ENCODE measurements at places on chromosomes 4 and X.

GRCh38 chrX:151174581-151175282 lies 1.7 kb upstream of the GPR50 start:
- no peak for DNase-seq

DNA sequence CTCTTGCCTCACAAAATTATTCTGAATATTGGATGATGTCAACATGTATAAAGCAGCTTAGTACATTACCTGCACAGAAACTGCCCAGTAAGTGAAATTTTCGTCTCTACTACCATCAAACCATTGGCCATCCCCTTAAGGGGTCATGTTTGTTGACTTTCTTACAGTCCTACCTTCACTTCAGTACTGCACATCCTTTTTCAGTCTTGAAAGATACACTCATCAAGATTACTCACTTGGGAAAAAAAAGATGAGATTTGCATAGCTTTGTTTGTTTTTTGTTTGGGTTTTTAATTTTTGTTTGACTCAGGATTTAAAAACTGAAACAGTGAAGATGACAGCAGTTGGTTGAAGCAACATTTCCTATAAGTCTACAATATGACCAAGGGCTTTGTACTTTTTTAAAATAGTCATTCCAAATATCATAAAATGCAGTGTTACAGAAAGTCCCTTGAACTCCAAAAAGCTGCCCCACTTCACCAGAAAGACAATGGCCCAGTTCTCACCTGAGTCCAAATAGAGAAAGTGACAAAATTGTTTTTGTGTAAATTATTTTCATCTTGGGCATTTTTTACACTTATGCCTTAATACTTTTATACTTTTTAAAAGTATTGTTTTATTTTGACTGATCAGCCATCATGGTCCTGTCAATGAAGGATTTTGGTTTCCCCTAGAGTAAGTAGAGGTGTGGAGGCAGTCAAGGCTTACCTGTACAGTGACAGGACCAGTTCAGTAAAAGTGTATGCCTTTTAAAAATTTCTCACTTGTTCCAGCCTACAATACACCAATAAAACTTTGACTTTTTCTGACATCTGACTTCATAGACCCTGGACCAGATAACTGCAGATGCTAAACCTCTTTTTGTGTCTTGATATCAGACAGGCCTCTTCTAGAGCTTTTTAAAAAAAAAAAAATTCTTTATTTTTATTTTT lies 59.7 kb upstream of the EDA2R start:
- no peak for DNase-seq

DNA sequence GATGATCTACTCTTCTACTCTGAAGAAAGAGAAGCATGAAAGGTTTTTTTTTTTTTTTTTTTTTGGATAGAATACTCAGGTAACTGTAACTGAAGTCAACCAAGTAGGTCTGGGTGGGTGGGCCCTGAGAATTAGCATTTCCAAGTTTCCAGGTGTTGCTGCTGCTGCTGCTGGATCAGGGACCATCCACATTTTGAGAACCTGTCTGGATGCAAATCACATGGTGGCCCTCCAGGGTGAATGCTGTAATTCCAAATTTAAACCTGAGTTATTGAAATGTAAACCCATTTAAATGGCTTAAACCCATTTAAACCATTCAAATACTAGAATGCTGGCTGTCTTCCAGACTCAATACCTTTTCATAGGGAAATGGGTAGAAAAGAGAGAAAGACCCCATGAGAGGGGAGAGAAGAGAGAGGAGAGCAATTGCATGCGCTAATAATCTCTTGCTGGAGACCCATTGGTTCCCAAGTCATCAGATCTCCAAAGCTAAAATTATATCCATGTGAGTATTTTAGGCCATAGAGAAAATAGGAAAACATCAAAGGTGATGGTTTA lies 17.6 kb downstream of the SUPT20HL1 start:
- no peak for DNase-seq

GRCh38 chr4:81023484-81023883 lies 7.0 kb upstream of the BMP3 start:
- DNase-seq, result no peak

DNA sequence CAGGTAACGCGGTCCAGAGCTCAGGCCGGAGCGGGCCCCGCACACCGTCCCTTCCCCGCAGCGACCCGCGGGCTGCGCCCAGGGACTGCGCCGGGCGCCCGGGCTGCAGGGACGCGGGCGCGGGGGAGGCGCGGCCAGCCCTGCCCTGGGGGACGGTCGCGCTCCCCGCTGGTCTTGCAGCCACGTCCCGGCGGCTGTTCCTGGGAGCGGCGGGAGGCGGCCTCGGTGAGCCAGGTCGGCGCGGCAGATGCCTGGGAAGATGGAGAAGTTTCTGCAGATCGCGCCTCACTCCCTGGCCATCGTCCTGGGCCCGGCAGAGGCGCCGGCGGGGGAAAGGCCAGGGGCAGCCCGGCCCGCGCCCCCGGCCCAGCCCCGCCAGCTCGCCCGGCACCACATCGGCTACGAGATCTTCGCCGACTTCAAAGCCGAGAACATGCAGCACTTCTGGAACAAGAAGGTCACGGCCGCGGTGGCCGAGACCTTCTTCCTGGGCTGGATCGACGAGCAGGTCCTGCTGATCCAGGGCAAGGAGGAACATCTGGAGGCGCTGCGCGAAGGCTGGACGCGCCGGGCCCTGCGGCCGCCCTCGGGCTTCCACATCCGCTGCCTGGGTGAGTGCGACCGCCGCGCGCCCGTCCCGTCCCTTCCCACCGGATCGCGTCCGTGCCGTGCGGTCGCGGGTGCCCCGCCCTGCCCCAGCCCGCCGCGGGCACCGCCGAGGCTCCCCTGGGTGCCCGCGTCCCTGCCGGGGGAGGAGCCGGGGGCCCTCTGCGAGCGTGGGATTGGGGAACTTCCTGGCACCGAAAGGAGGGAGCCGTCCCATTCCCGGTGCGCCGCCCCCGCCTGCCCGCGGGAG lies 107.4 kb upstream of the STOX2 start:
- DNase-seq, result no peak

DNA sequence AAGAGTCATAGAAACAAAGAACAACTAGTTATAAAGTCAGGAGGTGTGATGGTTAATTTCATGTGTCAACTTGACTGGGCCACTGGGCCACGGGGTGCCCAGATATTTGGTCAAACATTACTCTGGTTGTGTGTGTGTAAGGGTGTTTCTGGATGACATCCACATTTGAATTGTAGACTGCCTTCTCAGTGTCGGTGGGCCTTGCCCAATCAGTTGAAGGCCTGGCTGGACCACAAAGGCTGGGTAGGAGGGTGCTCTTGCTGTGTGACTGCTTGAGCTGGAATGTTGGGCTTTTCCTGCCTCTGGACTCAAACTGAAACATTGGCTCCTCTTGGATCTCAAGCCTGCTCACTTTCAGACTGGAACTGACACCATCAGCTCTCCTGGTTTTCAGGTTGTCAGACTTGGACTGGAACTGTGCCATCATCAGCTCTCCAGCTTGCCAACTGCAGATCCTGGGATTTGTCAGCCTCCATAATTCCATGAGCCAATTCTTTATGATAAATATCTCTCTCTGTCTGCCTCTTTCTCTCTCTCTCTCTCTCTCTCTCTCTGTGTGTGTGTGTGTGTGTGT lies 41.4 kb downstream of the CLDN34 start:
- DNase-seq, result no peak

DNA sequence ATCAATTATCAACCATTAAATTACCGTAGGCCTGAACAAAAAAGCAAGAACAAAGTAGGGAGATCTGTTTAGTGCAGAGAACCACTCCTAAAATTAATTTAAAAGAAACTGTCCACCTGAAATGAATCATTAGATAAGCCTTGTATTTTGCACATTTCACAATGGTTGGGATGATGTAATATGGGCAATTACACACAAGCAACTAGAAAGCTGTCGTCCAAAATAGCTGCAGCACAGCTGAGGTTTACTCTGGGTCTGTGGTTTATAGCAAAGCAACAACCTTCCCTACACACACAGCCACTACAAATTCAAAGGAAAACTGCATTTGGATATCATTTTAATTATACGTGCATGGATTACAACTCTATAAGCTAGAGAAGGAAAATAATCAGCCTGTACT lies 28.5 kb downstream of the PCDH19 start:
- DNase-seq, result no peak

DNA sequence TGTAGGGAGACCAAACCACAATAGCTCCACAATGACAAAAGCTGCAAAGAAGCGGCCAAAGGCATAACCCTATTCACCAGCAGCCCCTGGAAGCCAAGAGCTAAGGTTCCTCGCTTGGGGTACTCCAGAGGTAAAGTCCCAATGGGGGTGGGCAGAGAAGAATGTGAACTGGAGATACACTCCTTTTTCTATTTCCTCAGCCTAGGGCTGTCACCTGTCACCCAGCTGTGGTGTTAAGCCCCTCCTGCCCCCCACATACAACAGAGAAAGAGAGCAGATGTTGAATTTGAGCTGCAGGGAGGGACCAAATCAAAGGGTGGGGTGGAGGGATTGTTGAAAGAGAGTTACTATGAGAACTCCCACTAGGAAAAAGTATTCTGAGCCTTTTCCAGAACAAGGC lies 26.1 kb downstream of the AMOT start:
- no peak for DNase-seq

- DNase-seq, result no peak
Measured at GRCh38 chr4:55397126-55397436, 1.3 kb downstream of the TMEM165 start.

DNA sequence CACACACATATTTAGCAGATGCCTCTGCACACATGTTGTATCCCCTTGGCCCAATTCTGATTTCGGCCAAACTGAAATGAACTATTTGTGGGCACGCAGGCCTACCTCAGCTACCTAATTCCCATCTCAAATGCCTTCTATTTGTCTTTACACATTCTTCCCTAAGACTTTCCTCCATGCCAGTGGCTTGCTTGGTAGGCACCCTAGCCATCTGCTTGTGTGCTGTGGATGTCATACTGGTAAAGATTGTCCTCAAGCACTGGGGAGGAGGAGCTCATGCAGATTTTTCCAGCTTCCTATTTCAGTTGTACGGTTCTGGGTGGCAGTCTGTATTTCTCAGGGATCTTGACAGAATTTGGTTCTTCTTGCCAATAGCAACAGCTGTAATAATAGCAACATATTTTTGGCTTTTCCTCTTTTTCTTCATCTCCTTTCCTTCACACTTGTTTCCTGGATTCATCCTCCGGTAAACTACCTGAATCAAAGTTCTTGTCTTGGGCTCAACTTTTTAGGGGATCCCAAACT lies 514.3 kb downstream of the ADGRL3 start:
- no peak for DNase-seq

GRCh38 chr4:48227662-48228061 lies 42.0 kb downstream of the TEC start:
- no peak for DNase-seq

GRCh38 chr4:29559286-29559685 lies 1160.9 kb upstream of the PCDH7 start:
- no peak for DNase-seq

DNA sequence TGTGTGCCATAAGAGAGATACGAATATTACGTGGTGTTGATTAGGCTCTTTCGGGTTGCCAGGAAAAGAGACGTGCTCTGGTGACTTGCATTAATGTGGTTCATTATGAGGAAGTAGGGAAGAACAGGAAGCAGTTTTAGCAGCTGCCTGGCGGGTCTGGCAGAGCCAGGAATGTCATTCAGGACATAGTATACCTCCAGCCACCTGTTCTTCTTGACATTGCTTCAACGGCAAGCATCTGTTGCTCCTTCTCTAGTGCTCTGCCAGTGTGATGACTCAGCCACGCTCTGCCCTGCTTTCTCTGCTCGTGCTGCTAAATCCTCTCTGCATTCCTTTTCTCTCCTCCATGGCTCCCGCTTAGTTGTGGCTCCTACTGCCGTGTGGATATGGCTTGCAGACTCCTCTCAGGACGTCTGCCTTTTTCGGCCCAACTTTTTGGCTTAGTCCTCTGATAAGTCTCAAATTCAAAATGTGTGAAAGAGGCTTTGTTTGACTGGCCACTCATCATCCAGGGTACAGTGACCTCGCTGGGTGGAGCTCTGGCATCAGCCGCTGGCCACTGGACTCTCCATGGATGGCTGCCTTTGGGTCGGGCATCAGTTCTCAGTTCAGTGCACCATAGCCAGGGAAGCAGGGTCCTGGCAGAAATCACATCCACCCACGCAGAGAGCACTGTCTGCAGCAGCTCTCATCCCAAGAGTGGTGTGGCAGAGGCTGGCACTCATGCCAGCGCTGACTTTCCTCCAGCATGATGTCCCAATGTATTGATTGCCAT lies 89.3 kb upstream of the KLF3 start:
- DNase-seq, result no peak

- DNase-seq, result no peak
Measured at GRCh38 chrX:13283512-13283911, 36.3 kb downstream of the ATXN3L start.

DNA sequence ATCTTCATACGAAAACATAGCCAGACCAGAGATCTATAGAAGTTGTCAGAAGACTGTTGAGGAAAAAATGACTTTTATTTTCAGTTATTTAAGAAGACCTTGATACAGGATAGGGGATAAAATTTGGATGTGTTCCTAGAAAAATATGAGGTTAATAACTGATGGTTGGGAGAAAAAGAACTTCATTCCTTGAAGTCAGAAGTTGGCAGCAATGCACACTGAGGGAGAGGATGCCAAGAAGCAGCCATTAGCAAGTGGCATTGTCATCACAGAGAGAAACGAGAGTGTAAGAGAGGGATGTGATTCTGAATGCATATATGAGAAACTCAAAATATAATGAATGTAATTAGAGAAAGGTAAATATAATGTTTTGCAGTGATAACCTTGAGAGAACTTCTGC lies 382.1 kb upstream of the EPHA5 start:
- no peak for DNase-seq

DNA sequence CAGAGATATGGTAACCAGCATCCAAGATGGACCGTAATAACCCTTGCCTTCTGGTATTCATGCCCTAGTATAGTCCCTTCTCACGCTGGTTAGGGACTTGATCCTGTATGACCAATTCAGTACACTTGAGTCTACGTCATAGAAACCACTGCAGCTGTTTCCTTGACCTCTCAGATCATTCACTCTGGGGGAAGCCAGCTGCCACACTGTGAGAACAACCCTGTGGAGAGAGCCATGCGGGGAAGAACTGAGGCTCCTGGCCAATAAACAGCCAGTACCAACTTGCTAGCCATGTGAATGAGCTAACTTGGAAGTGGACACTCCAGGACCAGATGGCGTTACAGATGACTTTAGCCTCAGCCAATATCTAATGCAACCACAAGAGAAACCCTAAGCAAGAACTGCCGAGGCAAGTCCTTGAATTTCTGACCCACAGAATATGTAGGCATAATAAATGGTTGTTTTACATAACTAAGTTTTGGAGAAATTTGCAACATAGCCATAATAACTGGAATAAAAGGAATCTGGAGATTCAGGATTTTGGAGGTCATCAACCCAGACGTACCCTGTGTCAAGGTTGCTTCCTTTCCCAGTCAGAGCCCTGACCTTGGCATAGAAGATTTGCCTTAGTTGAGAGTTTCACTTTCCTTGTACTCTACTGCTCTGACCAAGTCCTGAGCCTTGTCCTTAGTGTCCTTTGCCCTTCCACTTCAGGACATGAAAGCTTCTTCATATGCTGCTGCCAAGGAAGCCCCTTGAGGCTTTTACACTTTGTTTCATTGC lies 87.3 kb upstream of the ZNF81 start:
- no peak for DNase-seq

- DNase-seq, result no peak
Measured at GRCh38 chr4:125762537-125762936, 447.8 kb downstream of the FAT4 start.
